OCI-M1 (cell line): ENCODE measurements at places on chromosomes 4 and X.

- no peak for DNase-seq
Observed at GRCh38 chrX:49053223-49054072, 5.4 kb upstream of the CCDC120 start.

DNA sequence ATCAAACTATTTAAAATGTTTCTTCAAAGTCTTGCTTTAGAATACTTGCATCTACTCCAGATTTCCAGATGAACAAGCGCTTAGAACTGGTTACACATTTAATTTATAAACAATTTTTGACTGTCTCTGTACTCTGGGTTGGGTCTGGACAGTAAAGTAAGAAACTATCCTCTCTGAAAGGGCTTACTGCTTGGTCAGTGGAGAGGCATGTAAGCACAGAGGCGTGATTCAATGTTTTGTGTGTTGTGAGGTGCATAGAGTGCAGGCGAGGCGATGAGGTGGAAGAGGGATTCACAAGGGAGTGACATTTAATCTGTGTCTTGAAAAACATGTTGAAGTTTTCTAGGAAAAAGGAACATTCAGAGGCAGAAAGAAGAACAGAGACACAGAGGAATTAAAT lies 231.4 kb downstream of the VEGFC start:
- no peak for DNase-seq

DNA sequence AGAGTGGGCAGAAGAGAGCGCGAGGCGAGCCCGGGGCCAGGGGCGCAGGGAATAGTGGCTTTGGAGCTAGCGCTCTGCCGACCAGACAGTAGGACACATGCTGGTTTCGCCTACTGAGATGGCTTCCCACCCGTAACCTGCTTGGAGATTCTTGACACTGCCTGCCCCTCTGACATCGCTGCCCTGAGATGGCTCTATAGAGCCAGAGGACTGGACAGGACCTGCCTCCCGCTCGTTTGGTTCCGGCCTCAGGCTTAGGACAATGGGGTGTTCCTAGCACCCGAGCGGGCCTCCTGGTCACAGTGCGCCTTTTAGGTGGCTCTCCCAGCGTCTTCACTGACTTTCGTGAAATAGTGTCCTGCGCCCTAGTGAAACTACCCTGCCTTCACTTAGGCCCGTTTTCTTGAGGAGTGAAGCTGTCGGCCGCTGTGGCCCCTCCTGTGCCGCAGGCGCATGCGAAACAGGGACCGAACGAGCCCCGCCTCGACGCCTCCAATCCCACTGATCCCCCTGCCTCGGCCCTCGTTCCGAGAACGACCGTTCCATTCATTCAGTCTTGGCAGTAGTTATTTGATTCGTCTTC lies 608 bp downstream of the TAF1 start:
- peak; percentile 61 for DNase-seq

DNA sequence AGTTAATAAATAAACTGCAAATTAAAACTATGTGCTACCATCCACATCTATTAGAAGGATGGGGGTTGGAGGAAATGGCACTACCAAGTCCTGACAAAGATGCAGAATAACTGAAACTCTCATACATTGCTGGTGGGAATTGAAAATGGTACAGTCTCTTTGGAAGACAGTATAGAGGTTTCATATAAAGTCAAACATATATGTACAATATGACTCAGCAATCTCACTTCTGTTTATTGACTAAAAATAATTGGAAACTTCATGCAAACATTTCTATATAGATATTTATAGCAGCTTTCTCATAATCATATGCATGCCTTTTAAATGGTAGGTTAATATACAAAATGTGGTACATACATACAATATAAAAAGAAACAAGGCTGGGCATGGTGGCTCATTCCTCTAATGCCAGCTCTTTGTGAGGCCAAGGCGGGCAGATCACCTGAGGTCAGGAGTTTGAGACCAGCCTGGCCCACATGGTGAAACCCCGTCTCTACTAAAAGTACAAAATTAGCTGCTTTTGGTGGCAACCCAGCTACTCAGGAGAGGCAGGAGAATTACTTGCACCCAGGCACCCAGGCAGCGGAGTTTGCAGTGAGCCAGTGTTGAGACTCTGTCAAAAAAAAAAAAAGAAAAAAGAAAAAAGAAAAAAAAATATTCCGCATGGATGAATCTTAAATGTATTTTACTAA lies 225.0 kb upstream of the CXXC4 start:
- DNase-seq = no peak

GRCh38 chr4:184324939-184325477 lies 107.3 kb upstream of the ENPP6 start:
- no peak for DNase-seq

GRCh38 chr4:123471655-123472369 lies 75.2 kb downstream of the SPRY1 start:
- no peak for DNase-seq

- peak; percentile 73 for DNase-seq
Observed at GRCh38 chr4:26325191-26325590, 4.4 kb downstream of the RBPJ start.

GRCh38 chr4:187814737-187815465 lies 180.7 kb upstream of the ZFP42 start:
- no peak for DNase-seq

GRCh38 chr4:174215057-174215456 lies 68.4 kb downstream of the FBXO8 start:
- no peak for DNase-seq

DNA sequence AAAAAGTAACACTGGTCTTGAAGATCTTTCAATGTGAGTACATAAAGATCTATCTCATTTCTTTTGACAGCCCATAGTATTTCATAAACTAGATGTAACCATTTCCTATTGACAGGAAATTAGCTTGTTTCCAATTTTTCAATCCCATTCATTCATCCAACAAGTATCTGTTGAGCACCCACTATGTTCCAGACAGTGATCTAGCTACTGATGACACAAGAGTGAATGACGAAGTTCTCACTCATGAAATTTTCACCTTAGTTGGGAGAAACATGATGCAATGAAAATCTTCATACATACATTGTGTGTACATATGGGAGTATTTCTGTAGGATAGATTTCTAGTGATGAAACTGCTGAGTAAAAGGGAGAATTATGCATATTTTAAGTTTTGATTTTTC lies 1.7 kb downstream of the CD38 start:
- DNase-seq = no peak

- DNase-seq = no peak
Observed at GRCh38 chr4:180456928-180457327, 1786.3 kb upstream of the TENM3 start.

GRCh38 chr4:1231637-1232360 lies 17.1 kb downstream of the CTBP1 start:
- no peak for DNase-seq

- DNase-seq = no peak
Observed at GRCh38 chr4:101222156-101222845, 125.0 kb downstream of the PPP3CA start.

GRCh38 chr4:95585016-95585695 lies 36.4 kb upstream of the UNC5C start:
- no peak for DNase-seq

DNA sequence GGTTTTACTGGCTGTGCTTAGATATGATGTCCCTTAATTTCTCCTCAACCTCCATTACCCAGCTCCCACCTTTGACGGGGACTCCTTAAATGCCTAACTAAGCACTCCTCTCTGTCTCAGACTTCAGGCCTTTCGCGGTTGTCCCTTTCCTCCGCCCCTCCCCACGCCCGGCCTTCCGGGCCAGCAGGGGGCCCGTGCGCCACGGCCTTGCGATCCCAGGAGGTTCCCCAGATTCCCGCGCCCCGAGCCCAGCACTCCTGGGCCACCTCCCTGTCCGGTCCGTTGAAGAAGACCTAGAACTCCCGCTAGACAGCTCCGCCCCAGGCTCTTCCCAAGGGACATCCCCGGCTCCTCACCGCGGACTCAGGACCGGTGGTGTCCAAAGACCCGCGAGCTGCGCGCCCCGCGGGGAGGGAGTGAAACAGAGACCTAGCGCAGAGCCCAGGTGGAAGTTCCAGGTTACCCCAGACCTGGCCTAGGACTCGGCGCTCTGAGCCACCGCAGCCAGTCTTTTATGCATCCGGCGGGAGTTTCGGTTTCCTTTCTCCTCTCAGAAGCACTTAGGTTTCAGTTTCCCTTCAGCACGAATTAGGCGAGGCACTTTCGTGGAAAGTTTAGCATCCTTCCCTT lies at the start of gene DDX60:
TSS of gene DDX60 (minus strand) at position 487 of the 630 bp plus-strand sequence. CDS start 7,493 bp downstream, outside the sequence.
- peak; percentile 96 for DNase-seq

GRCh38 chr4:92255920-92256244 lies 47.9 kb upstream of the GRID2 start:
- no peak for DNase-seq

- DNase-seq = no peak
Observed at GRCh38 chrX:20968996-20969395, 405.2 kb upstream of the CNKSR2 start.

GRCh38 chrX:23482561-23482960 lies 147.9 kb downstream of the PTCHD1 start:
- no peak for DNase-seq

GRCh38 chrX:38045538-38046096 lies 39.3 kb downstream of the SYTL5 start:
- no peak for DNase-seq

GRCh38 chr4:82284475-82284857 lies 89.3 kb downstream of the HNRNPD start:
- no peak for DNase-seq

GRCh38 chrX:34487364-34487763 lies 169.7 kb downstream of the TMEM47 start:
- DNase-seq = no peak

DNA sequence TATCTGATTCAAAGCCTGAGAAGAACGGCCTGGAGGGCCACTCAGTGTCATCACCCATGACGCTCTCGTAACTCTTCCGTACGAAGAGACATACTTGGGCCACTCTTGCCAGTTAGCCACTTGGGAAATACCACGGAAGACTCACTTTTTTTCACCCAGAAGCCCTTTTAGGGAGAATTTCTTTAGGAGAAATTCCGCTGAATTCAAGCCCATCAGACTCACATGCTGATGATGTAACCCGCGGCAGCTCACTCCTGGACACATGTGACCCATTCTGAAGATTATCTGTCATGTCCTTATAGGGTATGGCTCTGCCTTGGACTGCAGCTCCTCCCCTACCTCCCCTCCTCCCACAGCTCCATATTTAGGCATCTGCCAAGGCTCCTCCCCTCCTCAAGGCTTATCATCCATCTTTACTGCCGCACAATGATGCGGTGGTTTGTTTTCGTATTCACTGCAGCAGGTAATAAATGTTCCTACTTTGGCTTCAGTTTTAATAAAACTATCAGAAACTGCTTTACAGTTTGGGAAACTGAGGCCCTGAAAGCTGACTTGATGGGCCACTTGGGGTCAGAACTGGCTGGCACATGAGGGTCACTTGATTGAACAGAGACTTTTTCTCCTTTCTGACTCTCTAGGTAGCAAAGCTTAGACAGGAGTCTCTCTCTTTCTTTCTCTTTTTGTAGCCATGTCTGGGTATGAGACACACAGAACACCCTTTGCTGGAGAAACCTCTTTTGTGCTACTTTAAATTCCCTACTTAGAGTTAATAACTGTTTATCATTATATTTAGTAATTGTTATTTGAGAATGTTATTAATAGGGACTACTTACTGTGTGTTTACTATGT lies 42.1 kb downstream of the RHOH start:
- peak; percentile 98 for DNase-seq

- no peak for DNase-seq
Observed at GRCh38 chr4:185716577-185717376, 95.2 kb downstream of the SORBS2 start.

DNA sequence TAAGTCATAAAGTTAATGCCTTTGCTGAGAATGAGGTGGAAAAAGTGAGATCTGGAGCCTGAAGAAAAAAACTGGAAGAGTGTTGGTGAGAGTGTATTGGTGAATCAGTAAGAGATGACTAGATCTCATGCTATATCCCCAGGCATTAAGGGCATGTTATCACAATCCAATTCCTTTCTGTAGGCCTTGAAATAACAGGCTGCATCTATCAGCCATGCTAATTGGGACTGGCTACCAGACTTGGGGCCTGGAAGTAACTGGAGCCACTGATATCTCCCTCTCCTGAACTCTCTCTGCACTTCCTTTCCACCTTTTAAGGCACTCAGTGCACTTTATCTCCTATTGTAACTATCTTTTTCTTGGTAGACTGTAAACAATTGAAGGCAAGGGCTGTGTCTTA lies 88.8 kb upstream of the HPRT1 start:
- peak; percentile 19 for DNase-seq

DNA sequence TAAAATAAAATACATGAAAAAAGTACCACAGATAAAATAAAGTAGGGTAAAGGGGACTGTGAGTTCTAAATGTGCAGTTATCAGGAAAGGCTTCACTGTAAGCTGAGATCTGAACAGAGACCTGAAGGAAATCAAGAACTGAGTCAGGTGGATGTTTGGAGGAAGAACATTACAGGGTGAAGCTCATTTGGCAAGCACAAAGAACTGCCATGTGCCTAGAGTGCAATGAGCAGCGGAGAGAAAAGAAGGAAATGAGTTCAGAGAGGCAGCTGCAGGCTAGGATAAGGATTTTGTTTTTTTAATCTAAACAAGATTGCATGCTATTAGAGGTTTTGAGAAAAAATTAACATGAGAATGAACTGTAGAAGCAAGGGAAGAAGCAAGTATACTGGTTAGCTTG lies 373.1 kb downstream of the STPG2 start:
- peak; percentile 32 for DNase-seq

DNA sequence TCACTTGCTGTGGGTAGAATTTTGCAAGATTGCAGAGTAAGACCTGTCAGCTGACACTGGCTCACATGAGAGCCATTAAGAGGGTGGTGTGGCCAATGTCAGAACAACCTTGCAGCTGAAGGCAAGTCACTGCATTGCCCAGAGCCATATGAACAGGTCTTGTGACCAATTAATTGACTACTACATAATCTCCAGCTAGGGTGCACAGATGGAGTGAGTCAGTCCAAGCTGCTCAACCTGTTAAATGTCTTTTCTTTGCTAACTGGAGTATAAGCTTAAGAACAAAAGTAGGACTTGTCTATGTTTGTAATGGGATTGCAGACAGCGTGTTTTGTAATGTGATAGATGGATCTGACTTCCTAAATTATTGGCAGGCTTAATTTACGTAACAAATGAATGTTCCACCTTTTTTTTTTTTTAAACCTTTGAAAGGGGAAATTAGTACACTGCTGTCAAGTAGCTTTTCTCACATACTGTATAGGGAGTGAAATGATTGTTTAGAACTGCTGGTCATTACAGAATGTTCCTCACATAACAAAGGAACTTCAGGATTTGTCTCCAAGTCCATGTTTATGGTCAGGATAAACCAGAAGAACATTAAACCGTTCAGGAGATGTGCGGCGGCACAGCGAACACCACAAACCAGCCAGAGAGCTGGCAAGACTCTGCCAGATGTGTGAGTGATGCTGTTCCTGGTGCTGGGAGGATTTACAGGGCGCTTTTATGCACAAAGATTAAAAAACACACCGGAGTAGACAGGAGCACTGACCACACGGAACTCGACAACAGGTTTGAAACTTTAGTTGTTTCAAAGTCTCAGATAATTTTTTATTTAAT lies 37.0 kb downstream of the FNIP2 start:
- peak; percentile 80 for DNase-seq

- DNase-seq = no peak
Observed at GRCh38 chrX:114134465-114134864, 449.4 kb upstream of the HTR2C start.

DNA sequence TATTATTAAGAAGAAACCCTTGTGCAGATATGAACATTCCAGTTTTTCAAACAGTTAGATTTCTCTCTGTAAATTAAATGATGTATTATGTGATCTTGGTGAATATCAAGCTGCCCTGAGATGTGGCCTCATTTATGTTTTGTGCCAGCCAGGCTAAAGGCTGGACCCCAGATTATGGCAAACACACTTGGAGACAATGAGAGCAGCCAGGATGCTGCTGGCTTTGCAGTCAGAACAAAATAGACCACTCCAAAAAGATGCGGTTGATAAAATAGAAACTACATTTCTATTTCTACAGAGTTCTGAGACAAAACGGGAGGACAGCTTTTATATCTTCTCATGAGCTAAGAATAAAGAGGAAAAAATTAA lies 296.5 kb downstream of the PPP3CA start:
- no peak for DNase-seq
